Progenitor cell of endocrine pancreas (in vitro differentiated cells): ENCODE measurements at places on chromosomes 3 and 15. TPM values are rescaled to one million over a fixed set of nuclear protein-coding genes. Genes with fewer than 3 reads are reported as not detected.

DNA sequence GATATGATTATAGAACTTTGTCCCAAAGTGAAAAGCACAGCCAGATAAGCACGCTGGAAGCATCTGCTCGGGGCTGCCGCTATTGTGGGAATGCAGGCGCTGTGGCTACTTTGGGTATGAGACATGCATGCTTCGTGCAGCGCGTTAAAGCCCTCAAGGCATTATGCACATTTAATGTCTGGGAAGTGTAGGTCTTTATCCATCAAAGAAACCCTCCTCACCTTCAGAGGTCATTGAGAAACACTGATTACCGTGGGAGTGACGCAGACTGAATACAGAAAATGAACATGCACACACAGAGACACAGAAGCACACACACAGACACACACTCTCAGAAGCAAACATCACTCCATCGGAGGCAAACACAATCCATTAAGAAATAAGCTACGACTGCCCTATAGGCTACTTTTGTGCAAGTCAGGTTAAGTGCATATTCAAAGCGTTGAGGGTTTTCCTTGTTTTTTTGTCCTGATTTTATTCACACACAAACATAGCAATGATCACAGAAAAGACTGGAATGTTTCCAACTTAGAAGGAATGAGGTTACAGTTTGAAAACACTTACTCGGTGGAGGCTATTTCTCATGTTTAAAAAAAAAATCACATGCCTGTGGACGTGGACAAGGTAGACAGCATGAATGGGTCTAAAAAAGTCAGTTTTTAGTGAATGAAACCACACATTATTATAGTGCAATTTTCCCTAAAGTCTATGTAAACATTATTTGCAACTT, 68.5 kb downstream of the PLCH1 start:
- DNase-seq, result no peak
- H3K36me3 ChIP-seq, result no peaks in the 10 kb centered on the region
- peaks cover 25% of the 10 kb centered on the region for H3K4me1 ChIP-seq
- H3K4me3 ChIP-seq, result peak overlapping the region; percentile 37

The MYLK gene
- 1.1 and 3.8 TPM in 2 replicates for total RNA-seq

GRCh38 chr3:124168271-124168670, 176.3 kb upstream of the ROPN1 start:
- no peak overlapping the region for H3K27ac ChIP-seq
- H3K36me3 ChIP-seq, result no peaks in the 10 kb centered on the region
- no peak overlapping the region for H3K4me3 ChIP-seq
- H3K27me3 ChIP-seq, result no peaks in the 10 kb centered on the region
- H3K4me1 ChIP-seq, result peaks cover 32% of the 10 kb centered on the region
- DNase-seq, result no peak

The C15orf40 gene
- 21.9 and 25.4 TPM in 2 replicates for total RNA-seq

The SCG5 gene
- total RNA-seq, result 18.2 and 19.4 TPM in 2 replicates

DNA sequence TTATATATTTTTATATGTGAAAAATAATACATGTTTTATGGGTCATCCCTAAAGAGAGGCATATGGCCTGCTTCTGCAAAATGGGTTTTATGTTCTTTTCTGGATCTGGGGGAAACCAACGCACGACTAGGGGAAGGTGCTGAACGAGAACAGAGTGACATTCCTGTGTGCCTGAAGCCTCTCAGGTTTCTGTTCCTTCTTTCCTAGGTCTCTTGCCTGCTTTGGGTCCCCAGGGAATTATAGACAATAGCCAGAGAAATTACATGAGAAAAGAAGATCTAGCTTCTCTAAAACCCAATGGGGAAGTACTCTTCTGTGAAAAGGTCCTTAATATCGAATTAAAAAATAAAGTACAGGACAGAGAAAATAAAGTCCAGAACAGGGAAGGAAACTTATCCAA, 66.5 kb downstream of the IGSF11 start:
- no peaks in the 10 kb centered on the region for H3K4me1 ChIP-seq
- peaks cover 2% of the 10 kb centered on the region for H3K27me3 ChIP-seq
- no peak overlapping the region for H3K27ac ChIP-seq
- H3K4me3 ChIP-seq, result no peak overlapping the region
- no peak for DNase-seq
- no peaks in the 10 kb centered on the region for H3K36me3 ChIP-seq

GRCh38 chr3:25910997-25911396, 121.1 kb downstream of the OXSM start:
- no peak for DNase-seq
- H3K27me3 ChIP-seq, result no peaks in the 10 kb centered on the region
- H3K4me3 ChIP-seq, result no peak overlapping the region
- H3K4me1 ChIP-seq, result peaks cover 24% of the 10 kb centered on the region
- H3K36me3 ChIP-seq, result no peaks in the 10 kb centered on the region

The RPSA gene
- 1,289 and 1,295 TPM in 2 replicates for total RNA-seq

The SLC24A5 gene
- total RNA-seq, result not detected in 2 replicates

The GPR156 gene
- total RNA-seq, result 0.41 and 0.89 TPM in 2 replicates

GRCh38 chr3:148455098-148455497, 242.6 kb upstream of the AGTR1 start:
- H3K27me3 ChIP-seq, result no peaks in the 10 kb centered on the region
- no peak for DNase-seq
- peaks cover 4% of the 10 kb centered on the region for H3K36me3 ChIP-seq
- H3K4me1 ChIP-seq, result peaks cover 27% of the 10 kb centered on the region
- no peak overlapping the region for H3K4me3 ChIP-seq

GRCh38 chr15:37586976-37587375, 347.5 kb upstream of the TMCO5A start:
- no peak overlapping the region for H3K4me3 ChIP-seq
- DNase-seq, result no peak
- peaks cover 2% of the 10 kb centered on the region for H3K4me1 ChIP-seq

DNA sequence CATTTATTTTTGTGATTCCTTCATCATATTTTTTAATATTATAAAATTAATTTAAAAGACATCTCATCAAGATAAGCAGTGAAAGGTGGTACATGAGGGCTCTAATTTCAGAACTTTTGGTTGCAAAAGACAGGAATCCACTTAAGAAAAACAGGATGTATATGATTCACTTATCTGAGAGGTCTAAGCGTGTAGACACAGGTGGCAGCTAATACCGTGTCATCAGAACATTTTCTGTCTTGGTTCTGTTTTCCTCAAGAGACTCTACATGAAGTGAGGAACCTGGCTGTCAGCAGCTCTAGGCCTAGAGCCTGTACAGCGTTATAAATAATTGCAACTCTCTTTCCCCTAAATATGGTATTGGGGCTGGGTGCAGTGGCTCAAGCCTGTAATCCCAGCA, 433.7 kb upstream of the NAALADL2 start:
- H3K27ac ChIP-seq, result no peak overlapping the region
- H3K36me3 ChIP-seq, result no peaks in the 10 kb centered on the region
- DNase-seq, result no peak
- no peaks in the 10 kb centered on the region for H3K4me1 ChIP-seq

DNA sequence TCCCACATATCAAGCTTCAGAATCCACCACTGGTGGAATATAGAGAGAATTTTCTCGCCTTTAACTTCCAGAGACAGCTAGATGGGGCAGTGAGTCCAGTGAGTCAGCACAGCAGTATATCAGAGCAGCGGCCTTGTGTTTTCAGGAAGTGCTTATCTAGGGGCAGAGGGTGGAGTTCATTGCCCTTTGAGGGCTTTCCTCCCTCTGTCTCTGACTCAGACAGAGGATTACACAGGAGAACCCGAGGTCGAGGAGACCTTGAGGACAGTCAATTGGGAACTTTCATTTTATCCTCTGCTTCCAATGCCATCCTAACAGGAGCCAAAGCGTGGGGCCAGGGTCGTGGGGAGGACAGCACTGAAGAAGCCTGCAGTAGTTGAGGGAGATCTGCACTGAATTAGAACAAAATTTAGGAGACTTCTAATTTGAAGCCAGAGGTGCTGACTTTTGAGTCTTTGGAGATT, 109.6 kb upstream of the UMPS start:
- H3K27ac ChIP-seq, result peak overlapping the region; percentile 57
- H3K36me3 ChIP-seq, result peaks cover 8% of the 10 kb centered on the region
- H3K4me1 ChIP-seq, result peaks cover 21% of the 10 kb centered on the region
- H3K4me3 ChIP-seq, result no peak overlapping the region
- DNase-seq, result no peak

- no peaks in the 10 kb centered on the region for H3K36me3 ChIP-seq
- DNase-seq, result no peak
- H3K4me3 ChIP-seq, result no peak overlapping the region
- H3K27me3 ChIP-seq, result no peaks in the 10 kb centered on the region
- H3K4me1 ChIP-seq, result peaks cover 2% of the 10 kb centered on the region
- H3K27ac ChIP-seq, result no peak overlapping the region
Measured at GRCh38 chr3:72906154-72906553, 18.3 kb downstream of the GXYLT2 start.

The MOBP gene
- not detected in 2 replicates for total RNA-seq

DNA sequence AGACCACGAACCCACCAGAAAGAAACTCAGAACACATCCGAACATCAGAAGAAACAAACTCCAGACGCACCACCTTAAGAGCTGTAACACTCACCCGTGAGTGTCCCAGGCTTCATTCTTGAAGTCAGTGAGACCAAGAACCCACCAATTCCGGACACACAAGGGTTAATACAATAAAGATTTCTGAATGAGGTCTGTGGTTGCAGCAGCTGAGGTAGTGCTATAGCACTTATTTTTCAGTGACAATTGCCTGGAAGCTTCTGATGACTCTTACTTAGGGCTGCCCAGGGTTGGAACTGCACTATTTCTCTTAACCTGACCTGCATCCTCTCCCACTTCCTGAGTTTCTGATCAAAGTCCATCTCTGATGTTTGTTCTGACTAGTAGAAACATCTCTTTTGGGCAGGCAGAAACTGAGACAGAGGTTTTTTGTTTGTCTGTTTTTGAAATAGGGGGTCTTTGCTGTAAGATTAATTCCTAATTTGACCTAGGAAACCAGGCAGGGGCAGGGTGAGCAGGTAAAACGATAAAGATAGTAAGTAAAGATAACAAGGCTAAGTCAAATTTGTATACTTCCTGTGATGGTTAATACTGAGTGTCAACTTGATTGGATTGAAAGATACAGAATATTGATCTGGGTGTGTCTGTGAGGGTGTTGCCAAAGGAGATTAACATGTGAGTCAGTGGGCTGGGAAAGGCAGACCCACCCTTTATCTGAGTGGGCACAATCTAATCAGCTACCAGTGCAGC, 169.1 kb downstream of the GAP43 start:
- DNase-seq, result no peak
- H3K27me3 ChIP-seq, result peaks cover 3% of the 10 kb centered on the region
- H3K36me3 ChIP-seq, result no peaks in the 10 kb centered on the region
- H3K4me3 ChIP-seq, result peak overlapping the region; percentile 45
- peaks cover 35% of the 10 kb centered on the region for H3K4me1 ChIP-seq

DNA sequence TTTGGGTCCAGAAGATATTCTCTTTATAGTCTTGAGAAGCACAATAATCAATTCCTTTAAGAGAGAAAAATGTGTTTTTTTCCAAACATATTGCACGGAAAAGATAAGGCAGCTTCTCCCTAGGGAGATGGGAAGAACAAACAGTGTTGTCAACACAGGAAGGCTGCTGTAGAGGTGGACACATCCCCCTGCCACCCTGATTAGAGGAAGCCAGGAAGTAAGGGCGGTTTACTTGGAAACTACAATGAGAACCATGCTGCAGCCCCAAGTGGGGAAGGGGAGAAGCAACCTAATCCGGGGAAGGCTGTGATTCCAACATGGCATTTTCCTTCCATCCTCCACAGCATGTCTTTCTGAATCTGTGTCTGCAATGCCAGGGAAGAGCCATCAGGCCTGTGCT, 256.9 kb upstream of the TGFBR2 start:
- DNase-seq, result no peak
- H3K4me3 ChIP-seq, result no peak overlapping the region
- H3K4me1 ChIP-seq, result peaks cover 9% of the 10 kb centered on the region
- H3K36me3 ChIP-seq, result no peaks in the 10 kb centered on the region
- H3K27ac ChIP-seq, result no peak overlapping the region

DNA sequence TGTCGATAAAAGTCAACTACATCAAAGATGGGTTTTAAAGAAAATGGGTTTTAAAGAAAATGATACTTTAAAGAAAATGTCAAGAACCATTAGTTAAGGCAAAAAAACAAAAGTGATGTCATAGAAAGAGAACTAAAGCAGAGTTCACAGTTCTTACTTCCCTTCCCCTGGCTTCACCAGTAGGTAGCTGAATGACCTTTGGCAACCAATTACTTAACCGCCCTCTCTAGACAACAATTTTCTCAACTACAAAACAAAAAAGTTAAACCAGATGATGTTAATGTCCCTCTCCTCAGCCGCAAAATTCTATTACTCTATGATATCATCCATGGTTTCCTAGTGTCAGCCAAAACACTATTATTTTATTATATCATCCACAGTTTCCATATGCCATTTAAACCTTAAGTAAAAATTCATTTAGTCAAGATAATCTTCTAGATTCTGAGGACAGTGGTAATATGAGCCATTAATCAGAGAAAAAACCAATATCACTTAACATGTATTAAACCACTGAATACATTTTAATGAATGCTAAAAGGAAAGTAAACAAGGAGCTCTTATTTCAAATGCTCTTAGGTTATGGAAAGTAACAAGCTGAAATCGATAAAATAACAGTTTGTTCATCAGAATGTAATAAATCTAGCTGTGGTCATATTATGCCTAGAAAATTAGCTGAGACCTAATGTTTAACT, 13.1 kb downstream of the RYK start:
- DNase-seq, result no peak
- H3K27me3 ChIP-seq, result no peaks in the 10 kb centered on the region
- no peak overlapping the region for H3K4me3 ChIP-seq
- peaks cover 32% of the 10 kb centered on the region for H3K4me1 ChIP-seq

The EHHADH gene
- 6.2 and 7.6 TPM in 2 replicates for total RNA-seq

DNA sequence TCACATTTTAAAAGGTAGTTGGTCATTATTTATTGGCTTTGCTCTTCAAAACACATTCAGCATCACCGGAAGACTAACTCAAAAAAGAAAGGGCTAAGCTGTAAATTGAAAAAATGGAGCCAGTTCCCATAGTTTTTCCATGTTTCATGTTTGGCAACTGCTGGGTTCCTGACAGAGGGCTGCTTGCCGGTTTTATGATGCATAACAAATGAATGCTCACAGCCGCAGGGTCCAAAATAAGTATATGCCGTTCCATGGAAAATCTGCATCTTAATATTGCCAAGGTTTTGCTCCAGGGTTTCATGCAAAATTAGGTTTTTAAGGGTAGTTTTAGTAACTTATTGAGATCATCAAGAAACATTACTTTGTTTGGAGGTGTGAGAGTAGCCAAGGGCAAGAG, 15.8 kb downstream of the SLC12A1 start:
- DNase-seq, result no peak
- no peak overlapping the region for H3K4me3 ChIP-seq
- H3K36me3 ChIP-seq, result no peaks in the 10 kb centered on the region
- H3K27me3 ChIP-seq, result peaks cover 24% of the 10 kb centered on the region
- no peak overlapping the region for H3K27ac ChIP-seq

DNA sequence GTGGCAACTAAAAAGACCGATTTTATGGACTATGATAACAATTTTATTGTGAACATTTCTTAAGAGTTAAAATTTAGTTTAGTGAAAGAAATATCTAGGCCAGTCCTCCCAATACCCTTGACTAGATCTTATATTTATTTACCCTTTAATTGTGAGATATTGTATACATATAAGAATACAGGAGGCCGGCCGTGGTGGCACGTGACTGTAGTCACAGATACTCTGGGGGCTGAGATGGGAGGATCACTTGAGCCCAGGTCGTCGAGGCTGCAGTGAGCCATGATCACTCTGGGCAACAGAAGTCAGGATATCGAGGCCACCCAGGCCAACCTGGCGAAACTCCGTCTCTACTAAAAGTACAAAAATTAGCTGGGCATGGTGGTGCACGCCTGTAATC, 756 bp upstream of the RMDN3 start:
- peak overlapping the region; percentile 93 for H3K4me3 ChIP-seq
- H3K4me1 ChIP-seq, result peaks cover 9% of the 10 kb centered on the region
- no peak for DNase-seq
- peaks cover 1% of the 10 kb centered on the region for H3K36me3 ChIP-seq
- no peaks in the 10 kb centered on the region for H3K27me3 ChIP-seq

The GOLGA8J gene
- total RNA-seq, result not detected in 2 replicates

The STRIT1 gene
- not detected in 2 replicates for total RNA-seq

The KNG1 gene
- not detected in 2 replicates for total RNA-seq

The CPA3 gene
- total RNA-seq, result not detected in 2 replicates
